ENCODE measurements at places on chromosomes 11 and 22. TPM values are rescaled to one million over a fixed set of nuclear protein-coding genes. Genes with fewer than 3 reads are reported as not detected.

- DNase-seq, result no peak
Observed at GRCh38 chr11:6321356-6321755, 1.1 kb upstream of the CAVIN3 start.

DNA sequence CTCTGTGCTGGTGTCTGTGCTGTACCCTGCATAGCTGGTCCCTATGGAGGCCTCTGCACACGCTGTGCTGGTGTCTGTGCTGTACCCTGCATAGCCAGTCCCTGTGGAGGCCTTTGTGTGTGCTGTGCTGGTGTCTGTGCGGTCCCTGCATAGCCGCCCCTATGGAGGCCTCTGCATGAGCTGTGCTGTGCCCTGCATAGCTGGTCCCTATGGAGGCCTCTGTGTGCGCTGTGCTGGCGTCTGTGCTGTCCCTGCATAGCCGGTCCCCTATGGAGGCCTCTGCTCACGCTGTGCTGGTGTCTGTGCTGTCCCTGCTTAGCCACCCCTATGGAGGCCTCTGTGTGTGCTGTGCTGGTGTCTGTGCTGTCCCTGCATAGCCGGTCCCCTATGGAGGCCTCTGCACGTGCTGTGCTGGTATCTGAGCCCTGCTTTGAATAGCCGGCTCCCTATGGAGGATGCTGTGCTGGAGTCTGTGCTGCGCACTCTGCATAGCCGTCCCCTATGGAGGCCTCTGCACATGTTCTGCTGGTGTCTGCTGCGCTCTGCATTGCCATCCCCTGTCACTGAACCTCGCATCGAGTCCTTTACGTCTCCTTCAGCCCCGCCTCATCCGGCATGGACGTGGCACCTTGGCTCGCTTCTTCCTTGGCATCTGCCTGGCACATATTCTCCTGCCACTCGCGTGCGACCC, 6.2 kb downstream of the NADSYN1 start:
- no peak for DNase-seq

DNA sequence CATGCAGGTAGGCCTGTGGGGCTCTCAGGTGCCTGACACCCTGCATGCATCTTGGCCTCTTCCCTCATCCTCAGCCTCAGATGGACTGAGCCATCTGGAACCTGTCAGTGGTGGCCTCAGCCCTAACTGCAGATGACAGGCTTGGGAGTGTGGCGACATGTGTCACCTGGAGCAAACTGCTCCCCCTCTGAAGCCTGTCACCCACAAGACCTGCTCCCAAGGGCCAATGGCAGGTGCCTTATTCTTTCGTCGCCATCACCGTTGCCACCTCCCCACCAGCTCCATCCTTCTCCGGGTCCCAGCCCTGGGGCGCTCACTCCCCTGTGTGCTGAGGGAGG, 3.6 kb upstream of the SEPTIN5 start:
- no peak for DNase-seq

DNA sequence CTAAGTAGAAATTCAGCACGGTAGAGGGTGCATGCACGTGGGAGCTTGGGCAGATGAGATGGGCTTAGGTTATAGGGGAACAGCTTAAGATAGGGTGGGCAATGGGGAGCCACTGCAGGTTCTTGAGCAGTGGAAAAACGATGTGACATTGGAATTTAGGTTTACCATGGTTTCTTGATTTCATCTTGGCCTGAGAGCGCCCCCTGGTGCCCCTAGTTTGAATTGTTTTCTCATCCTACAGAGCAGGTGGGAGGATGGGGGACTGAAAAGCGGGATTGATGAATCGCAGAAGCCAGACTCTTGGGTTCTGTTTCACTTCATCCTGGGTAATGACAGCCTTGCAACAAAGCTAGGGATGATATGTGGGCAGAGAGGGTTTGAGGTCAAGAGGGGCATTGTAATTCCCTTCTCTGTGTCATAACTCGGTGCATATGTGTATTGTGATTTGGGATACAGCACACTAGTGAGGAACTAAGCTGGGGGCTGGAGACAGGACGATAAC, 6.7 kb upstream of the MCAM start:
- peak; percentile 84 for DNase-seq

DNA sequence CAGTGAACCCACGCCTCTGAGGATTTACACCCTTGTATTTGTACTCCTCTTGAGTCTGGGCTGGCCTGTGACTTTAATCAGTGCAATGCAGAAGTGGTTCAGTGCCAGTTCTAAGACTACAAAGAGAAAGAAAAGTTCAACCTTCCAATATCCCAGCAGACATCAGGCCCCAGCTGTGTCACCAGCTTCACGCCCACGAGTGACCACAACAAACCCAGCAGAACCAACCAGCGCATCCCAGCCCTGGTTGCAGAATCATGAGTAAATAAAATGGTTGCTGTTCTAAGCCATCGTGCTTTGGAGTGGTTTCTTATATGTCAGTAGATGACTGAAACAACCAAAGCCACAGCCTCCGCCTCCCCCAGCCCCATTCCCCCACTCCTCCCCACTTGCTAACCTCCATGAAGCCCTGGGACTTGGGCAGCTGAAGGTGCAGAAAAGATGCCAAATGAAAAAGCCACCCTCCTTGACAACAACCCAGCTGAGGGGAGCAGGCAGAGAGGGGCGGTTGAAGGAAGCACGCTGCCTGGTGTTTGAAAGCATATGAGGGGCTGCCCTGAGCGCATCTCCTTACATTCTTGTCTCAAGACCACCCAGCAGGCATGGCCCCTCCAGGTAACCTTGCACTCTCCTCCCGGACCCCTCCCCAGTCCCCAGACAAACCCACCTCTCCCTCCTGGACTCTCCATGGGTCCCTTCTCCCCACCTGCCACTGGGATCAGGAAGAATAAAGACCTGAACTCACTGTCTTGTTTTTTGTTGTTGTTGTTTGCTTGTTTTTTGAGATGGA, 20.9 kb downstream of the TSKU start:
- DNase-seq, result peak; percentile 62

- no peak for DNase-seq
Observed at GRCh38 chr11:80542704-80543103, 1101.9 kb upstream of the TENM4 start.

- no peak for DNase-seq
Observed at GRCh38 chr11:14882196-14882595, 9.8 kb downstream of the CYP2R1 start.

GRCh38 chr22:41226723-41227655, 13.7 kb downstream of the CHADL start:
- DNase-seq, result no peak

- DNase-seq, result no peak
Observed at GRCh38 chr11:13061294-13061990, 52.3 kb downstream of the RASSF10 start.

GRCh38 chr11:63940786-63941185, 2.0 kb downstream of the NAA40 start:
- DNase-seq, result no peak

DNA sequence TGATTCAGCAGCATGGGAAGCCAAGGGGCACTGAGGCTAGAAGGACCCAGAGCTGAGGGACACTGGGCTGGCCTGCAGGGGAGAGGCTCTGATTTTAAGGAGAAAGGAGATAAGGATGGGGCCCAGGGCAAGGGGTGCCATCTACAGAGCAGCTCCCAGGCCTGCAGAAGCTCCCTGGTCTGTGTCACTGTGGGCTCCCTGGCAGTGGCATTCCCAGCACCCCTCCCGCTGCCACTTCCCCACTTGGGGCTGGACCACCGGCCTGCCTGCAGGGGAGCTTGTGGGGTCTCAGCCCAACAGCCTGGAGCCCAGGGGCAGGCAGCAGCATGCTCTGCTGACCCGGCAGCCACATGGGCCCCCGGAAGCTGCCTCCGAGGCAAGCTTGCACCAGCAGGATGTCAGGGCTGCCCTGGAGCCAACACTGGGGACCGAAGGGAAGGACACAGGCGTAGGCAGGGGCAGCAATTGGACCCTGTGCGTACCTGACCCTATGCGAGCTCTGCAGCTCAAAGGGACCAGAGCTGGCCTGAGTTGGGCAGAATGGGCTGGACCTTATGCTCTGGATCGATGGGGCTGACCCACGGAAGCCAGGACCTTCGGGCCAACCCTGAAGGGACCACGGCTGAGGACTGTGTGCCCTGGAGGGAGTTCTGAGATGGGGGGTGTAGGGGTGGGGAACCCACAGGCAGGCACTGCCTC, 35.4 kb upstream of the WNT7B start:
- no peak for DNase-seq

- peak; percentile 33 for DNase-seq
Observed at GRCh38 chr11:63915961-63916836, 765 bp downstream of the RCOR2 start.

DNA sequence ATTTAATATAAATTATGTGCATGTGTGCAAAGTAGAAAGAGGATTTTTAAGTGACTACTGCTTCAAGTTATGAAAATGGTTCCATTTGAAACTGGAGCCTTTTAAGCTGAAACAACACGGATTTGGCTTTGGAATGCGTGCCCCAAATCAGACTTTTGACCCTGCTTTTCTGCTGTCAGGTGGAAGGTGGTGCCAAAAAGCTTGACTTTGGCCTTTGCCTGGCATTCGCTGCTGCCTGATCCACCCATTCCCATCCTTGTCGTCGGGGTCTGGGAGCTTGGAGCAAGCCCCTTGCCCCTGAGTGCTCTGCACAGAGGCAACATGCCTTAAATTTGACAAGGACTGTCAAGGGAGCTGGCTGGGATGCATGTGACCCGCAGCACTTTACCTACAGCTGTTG, 335.3 kb upstream of the SYN3 start:
- no peak for DNase-seq

DNA sequence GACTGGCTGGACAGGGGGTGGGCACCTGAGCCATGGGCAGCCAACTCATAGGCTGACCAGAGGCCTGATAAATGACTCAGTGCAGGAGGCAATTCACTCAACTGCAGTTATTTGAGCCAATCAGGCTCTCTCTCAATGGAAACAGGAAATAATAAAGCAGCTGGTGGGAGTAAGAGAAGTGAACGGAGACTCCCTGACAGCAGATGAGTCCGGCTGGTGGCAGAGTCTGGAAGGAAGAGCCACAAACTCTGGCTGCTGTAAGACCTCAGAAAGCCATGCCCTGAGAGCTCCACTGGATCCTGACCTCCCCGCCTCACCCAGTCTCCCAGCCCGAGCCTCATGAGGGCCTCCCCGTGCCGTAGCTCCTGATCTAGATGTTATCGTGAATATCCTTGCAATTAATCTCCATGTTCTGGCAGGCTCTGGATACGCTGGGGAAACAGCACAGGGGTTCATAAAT, 69.8 kb downstream of the TRIM29 start:
- DNase-seq, result no peak

DNA sequence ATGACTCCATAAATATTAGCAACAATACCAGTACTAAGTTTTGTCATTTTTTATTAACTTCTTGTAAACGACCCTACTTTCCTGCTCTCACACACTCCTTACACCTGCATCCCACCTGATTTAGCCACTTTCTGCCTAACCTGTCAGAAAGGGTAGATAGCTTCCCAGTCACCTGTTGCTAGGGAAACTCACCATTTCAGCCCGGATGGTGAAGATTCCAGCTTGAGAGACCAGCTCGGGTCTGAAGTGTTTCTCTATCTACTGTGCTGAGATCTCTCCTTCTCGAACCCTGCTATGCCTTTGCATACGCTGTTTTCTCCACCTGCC, at the start of gene PARVG:
Gene PARVG, plus strand, starts transcription at position 220 of the 327 bp plus-strand sequence. CDS start 2,405 bp downstream, outside the sequence.
- peak; percentile 62 for DNase-seq

DNA sequence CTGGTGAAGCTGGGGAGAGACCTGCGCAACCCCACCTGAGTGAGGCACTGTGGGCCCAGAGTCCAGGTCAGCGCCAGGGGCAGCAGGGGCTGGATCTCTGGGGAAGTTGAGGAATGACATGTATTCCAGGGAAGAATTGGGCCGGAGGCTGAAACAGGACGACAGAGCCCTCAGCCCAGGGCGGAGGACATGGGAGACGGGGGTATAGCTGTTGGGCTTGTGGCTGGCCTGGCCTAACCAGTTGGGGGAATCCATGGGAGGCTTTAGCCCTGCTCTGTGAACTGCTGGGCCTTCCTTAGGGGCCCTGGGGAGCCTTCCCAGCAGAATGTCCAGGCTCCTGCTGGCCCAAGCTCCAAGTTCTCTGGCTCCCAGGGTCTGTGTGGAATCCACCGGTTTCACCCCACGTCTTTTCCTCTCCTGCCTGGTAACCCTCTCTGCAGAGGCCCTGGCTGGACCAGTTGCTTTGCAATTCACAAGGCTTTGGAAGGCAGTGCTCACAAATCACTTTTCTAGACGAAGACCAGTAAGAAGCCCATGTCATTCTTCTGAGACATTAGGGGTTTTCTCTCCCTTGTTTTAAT, 50.4 kb upstream of the KCNQ1OT1 start:
- DNase-seq, result no peak

GRCh38 chr11:8709777-8710176, 27.2 kb downstream of the RPL27A start:
- no peak for DNase-seq

- DNase-seq, result no peak
Observed at GRCh38 chr11:95306801-95307200, 75.8 kb upstream of the SESN3 start.

- no peak for DNase-seq
Observed at GRCh38 chr11:79274636-79275331, 166.0 kb downstream of the TENM4 start.

DNA sequence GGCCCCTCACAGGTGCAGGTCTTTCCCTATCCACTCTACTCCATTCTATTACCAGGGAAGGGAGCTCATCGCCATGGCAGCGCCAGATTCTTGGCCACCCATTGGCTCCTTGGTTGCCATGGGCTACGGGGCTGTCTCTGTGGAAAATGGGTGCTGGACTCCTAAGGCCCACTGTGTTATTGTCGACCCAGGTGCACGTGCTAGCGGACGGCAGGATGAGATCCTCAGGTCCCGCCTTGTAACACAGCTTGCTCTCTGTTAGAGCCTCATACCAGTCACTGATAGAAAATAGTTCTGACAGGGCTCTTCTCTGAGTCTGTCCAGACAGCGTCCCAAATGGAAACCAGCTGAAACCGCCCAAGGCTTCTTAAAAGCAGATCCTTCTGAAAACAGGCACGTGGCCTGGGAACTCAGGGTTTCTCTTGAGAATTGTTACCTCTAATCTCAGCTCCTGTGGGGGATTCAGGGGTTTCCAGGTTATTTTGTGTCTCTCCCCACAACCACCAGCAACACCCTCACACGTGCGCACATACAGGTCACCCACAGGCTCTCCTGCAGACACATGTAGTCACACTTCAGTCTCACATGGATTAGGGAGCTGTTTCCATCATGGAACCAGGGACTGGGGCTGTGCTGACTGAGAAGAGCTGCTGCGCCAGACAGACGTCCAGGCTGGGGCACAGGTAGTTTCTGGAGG, 1.5 kb downstream of the TUB start:
- DNase-seq, result no peak

GRCh38 chr11:15107730-15108515, 6.8 kb upstream of the INSC start:
- no peak for DNase-seq

Gene KCTD14
- total RNA-seq, result 0.19 TPM

Gene OR51B4
- not detected for total RNA-seq

Gene KCNK7
- 1.00 TPM for total RNA-seq

Gene RGL4
- 29.1 TPM for total RNA-seq

Gene MPPED2
- not detected for total RNA-seq

Gene TEX12
- total RNA-seq, result 0.35 TPM

Gene A4GALT
- total RNA-seq, result 0.29 TPM

Gene TCN2
- 0.32 TPM for total RNA-seq

Gene MS4A3
- not detected for total RNA-seq

Measured in activated CD4-positive, alpha-beta T cell treated with anti-CD3 and anti-CD28 coated beads, Interleukin-2, amount 10 ng/mL, durations not matched to agents 7 days and 5 days (primary cell).